ENCODE measurements at places on chromosomes 12 and 14.

- no peak for DNase-seq
Observed at GRCh38 chr12:21776175-21776574, 1.7 kb upstream of the KCNJ8 start.

DNA sequence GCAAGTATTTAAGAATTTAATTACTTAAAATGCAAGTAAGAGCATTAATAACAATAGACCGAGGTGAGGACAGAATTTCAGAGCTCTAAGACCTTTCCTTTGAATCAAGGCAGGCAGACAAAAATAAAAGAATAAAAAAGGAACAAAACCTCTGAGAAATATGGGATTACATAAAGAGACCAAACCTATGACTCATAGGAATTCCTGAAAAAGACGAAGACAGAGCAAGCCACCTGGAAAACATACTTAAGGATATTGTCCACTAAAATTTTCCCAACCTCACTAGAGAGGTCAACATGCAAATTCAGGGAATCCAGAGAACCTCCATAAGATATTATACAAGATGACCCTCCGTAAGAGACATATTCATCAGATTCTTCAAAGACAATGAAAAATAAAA lies 325.1 kb downstream of the AEBP2 start:
- no peak for DNase-seq

DNA sequence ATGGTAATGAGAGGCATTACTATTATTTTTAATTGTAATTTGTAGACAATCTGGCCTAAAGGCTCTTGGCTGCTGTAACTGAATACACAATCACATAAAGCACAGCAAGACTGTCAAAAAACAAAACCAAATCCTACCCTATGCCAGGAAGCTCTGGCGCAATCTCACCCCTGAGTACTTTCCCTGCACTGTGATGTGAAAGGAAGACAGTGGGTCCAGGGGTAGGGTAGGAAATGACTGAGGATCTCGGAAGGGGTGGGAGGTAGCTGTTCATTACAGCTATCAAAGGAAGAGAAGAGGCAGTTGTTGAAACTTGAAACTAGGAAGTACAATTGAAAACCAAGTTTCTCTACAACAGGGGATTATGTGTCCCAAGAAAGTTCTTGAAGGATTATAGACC lies 202.8 kb downstream of the ANO2 start:
- no peak for DNase-seq

- DNase-seq = no peak
Observed at GRCh38 chr12:11601647-11602046, 47.8 kb upstream of the ETV6 start.

- DNase-seq = no peak
Observed at GRCh38 chr14:51963286-51963685, 26.1 kb upstream of the RTRAF start.

GRCh38 chr12:80941916-80942315 lies 4.2 kb upstream of the LIN7A start:
- no peak for DNase-seq

GRCh38 chr12:93990832-93991803 lies 157.3 kb upstream of the PLXNC1 start:
- DNase-seq = no peak

GRCh38 chr12:27305673-27306456 lies 26.8 kb upstream of the BMAL2 start:
- no peak for DNase-seq

DNA sequence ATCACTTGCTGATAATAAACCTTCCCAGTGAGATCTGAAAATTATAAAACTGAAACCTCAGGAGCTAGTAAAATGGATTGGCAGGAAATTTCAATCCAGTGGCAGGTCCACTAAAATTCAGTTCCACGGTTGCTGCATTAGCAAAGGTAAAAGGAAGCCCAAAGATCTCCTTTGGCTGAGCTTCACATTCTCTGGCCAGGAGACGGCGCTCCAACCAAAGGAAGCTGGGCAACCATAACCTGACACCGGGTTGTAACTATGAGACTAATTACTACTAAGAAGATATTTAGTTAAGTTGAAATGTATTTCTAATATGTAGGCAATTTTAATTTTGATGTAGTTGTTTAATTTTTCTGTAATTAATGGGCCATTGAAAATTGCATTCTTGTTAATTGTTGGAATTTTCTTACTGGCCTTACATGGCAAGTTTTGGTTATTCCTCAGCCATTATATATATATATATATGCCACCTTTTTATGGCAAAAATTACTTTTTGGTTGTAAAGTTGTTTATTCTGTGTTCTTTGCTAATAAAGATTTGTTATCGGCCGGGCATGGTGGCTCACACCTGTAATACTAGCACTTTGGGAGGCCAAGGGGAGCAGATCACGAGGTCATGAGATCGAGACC lies 17.0 kb downstream of the OR8S1 start:
- DNase-seq = peak; percentile 13

DNA sequence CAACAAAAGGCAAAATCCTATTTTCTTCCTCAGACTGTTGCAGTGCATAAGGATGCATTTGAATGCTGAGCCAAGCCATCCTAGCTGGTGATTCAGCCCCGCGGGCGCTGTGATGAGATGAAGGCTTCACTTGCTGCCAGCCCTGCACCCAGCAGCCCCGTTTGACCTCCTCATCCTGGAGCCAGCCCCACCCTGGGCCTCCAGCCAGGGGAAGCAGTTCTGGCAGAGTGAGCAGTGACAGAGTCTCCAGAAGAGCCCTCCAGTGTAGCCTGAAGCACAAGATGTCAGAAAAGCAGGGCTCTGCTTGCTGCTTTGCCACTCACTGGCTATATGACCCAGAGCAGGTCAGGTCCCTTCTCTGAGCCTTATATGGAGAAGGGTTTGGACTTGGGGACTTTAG lies 96.2 kb upstream of the HSPB8 start:
- DNase-seq = no peak

GRCh38 chr12:21561158-21561557 lies 35.1 kb downstream of the SPX start:
- no peak for DNase-seq

DNA sequence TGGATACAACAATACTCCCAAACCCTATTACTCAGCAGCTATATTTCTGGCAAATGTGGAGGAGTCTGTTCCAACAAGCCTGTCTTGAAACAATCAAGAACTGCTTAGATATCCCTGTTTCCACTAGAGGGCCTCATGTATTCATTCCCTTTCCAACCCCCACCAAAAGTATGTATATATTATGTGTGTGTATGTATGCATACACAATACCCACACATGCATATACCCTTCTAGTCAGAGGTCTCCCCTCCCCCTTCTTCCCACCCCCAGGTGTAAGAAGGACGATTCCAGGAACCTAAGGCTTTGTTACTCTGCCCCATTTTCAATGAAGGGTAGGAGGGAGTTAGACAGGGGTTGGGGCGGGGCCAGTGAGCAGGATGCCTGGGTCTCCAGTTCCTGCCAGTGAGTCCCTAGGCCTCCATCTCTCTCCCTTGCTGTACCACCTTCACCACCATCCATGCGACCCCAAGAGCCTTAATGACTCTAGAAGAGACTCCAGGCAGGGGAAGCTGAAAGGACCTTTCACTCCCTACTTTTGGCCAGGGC lies at the start of gene DGKA:
Gene DGKA, plus strand, starts transcription at position 392 of the 546 bp plus-strand sequence. CDS start 5,342 bp downstream, outside the sequence.
- DNase-seq = peak; percentile 51

- no peak for DNase-seq
Observed at GRCh38 chr14:75793806-75794205, 132.8 kb downstream of the TTLL5 start.

GRCh38 chr12:52907092-52907810 lies 2.4 kb upstream of the KRT8 start:
- no peak for DNase-seq

DNA sequence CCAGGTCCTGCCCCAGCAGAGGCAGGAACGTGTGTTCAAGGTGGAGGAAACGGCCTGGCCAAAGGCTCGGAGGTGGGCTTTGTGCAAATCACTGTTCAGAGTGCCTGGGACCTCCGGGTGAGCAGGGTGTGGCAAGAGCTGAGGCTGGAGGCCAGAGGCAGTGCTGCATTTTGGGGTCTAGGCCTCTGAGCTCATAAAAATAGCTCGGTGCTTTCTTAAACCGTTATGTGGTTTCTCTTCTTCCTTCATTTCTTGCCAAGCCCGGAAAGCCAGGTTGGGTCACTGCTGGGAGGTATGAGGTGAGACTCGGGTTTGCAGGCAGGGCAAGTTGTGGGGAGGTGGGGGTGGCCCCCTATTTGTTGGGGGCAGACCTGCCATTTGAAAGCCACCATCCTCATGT lies 178.8 kb upstream of the MYL2 start:
- no peak for DNase-seq

GRCh38 chr12:120366845-120367232 lies 2.1 kb downstream of the MSI1 start:
- DNase-seq = no peak

- DNase-seq = peak; percentile 18
Observed at GRCh38 chr14:59507063-59507751, 22.9 kb downstream of the JKAMP start.

DNA sequence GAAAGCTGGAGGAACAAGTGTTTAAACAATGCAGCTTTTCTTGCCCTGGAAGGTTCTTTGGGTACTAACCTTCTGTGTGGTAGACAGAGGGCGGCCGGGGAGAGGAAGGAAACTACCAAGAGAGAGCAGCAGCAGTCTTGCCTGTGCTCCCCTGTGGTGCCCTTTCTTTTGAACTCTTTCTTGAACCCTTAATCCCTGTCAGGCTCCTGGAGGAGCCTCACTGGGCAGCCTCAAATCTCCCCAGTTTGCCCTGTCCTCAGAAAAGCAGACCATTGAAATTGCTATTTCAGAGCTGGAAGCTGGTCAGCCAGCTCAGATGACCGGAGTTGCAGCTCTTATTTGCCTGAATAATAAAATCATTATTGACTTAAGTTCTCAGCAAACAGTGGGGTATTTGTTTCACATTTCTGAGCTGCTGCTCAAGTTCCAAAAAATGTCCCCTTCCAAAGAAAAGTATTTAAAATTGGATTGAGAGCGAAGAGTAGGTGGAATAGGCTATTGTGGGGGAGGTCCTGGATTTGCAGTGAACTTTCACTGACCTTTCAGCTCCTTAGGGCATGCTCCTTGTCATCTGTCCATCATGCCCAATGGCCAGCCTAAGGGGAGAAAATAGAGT lies 42.1 kb upstream of the RNASE3 start:
- DNase-seq = no peak

- DNase-seq = no peak
Observed at GRCh38 chr12:128662101-128662500, 161.7 kb downstream of the SLC15A4 start.

DNA sequence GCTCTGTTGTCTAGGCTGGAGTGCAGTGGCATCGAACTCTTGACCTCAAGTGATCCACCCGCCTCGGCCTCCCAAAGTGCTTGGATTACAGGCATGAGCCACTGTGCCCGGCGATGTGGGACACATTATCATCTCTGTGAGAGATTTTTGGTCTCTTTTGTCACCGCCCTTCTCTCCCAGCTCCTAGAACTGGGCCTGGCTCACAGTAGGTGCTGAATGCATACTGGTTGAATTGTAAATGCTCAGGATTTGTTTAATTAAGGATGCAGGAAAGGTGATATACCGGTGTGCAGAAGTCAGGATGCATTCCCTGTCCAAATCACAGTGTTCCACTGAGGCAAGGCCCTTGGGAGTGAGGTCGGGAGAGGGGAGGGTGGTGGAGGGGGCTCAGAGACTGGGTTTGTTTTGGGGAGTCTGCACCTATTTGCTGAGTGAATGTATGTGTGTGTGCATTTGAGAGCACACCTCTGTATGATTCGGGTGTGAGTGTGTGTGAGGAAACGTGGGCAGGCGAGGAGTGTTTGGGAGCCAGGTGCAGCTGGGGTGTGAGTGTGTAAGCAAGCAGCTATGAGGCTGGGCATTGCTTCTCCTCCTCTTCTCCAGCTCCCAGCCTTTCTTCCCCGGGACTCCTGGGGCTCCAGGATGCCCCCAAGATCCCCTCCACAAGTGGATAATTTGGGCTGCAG lies 1.0 kb upstream of the KRT18 start:
- no peak for DNase-seq

GRCh38 chr12:59010941-59011340 lies 90.6 kb upstream of the LRIG3 start:
- no peak for DNase-seq

- no peak for DNase-seq
Observed at GRCh38 chr12:58588770-58589169, 331.5 kb downstream of the LRIG3 start.

GRCh38 chr12:55642267-55642666 lies 5.6 kb downstream of the OR10P1 start:
- DNase-seq = no peak

DNA sequence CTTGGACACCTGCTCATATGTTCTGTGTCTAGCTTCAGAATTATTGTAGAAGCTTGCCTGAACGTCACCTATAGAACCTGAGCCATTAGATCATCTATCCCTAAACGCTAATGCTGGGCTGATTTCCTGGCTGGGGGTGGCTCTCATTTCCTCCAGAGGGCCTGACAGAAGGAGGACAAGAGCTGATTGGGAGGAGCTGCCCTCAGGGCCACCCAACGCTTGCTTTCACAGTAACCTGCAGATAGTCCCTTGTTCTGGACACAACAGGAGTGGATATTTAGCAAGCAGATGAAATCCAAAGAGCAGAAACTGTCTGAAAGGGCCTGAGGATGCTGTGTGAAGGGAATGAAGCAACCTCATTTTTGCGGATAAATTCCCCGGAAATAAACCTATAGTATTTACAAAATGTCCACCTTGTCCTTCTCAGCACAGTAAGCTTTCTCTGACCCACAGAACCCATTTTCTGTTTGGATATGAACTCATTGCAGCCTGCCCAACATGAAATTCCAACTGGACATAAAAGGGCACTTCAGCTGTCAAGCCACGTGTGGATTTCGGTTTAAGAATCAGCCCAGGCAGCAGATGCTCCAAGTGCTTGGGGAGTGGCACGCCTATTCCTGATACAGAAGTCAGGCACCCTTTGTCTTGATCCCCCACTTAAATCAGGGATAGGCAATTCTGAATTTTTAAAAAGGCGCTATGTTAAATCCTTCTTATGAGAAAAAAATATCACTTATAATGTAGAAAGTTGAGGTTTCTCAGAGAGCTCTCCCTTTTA lies 32.8 kb upstream of the TUBA1C start:
- DNase-seq = no peak

DNA sequence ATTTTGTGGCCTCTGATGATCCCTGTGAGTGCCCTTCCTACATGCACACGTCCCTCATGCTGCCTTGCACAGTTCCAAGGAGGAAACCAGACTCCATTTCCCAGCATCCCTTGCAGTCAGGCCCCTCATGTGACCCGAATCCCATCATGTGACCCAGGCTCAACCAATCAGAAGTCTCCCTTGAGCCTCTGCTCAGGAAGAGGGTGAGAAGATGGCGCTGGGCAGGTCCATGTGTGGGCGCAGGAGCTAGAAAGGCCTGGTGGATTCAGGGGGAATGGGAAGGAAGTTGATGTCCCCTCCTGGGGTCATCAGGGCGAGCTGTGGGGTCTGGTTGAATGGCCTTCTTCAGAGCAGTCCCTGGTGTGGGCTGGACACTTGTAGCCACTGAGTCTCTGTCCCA lies 240.5 kb downstream of the ADGRD1 start:
- DNase-seq = no peak

- DNase-seq = no peak
Observed at GRCh38 chr12:87142342-87142741, 886.2 kb upstream of the MGAT4C start.
